ENCODE measurements at places on chromosomes 3 and 15.

GRCh38 chr3:12303534-12303933 lies 14.7 kb downstream of the PPARG start:
- DNase-seq: no peak

DNA sequence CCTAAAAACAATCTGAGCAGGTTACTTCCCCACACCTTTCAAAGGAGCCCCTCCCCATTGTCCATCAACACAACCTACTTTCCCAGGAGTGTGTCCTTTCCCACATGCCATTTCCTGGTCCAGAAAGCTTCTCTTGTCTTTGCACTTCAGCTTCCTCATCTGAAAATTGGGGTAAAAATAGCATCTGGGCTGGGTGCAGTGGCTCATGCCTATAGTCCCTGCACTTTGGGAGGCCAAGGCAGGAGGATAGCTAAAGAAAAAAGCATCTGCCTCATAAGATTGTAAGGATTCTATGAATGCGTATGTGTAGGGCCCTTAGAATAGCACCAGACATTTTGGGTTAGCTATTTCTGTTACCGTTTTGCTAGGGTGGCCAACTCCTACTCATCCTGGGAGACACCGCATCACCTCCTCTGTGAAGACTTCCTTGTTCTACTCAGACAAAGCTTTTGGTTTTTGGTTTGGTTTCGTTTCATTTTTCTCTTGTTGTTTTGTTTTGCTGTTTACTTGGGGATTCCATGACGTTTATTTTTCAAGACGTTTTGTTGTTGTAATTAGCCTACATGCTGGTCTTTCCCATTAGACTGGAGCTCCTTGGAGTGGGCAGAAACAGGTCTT lies 224.4 kb upstream of the TLE3 start:
- no peak for DNase-seq

- DNase-seq: no peak
These were observed 185.1 kb upstream of the SLCO3A1 start for GRCh38 chr15:91668370-91668769.

- no peak for DNase-seq
These were observed 51.7 kb downstream of the FAM174B start for GRCh38 chr15:92603743-92604470.

DNA sequence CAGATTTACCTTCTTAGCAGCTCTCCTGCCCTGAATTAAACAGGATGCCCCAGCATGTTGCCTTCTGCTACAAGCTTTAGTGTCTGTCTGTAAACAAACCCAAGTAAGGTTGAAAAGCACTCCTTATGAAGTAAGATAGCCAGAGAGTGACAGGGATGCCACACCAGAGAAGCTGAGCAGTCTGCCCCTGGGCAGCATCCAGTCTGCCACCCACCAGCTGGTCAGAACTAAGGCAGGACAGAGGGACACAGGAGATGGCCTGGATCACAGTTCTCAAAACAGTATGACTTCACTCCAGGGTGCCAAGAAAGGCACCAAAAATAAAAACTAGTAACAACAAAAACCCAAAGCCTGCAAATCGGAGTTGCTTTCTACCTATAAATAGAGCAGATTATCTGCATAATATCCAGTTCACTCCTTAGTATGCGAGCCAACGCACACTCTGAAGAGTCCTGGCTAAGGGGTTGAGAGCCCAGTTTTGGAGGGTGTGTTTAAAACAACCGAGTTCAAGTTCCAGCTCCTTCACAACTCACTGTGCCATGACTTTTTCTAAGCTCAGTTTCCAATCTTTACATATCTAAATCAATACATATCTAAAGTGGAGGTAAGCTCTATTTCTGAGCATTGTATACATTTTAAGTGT lies 198.9 kb downstream of the KCNMB2 start:
- DNase-seq: no peak

- DNase-seq: no peak
These were observed 126.7 kb downstream of the MYLK start for GRCh38 chr3:123757281-123757940.

DNA sequence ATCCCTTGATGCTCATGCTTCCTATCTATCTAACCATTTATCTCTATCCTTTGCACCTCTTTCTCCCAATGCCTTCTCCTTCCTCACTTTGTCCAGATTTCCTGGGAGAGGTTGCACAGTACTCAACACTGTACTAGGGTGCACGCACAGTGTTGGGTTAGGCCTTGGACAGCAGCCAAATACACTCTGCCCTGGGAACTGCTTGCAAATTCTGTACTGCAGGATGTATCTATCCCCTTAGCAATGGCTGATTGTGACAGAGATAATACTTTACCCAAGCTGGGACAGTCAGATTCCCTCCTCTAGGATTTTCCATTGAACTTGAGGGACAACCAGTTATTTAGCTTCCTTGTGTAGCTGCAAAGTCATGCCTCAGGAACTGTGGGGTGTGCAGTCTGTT lies 113.3 kb downstream of the IL20RB start:
- no peak for DNase-seq

GRCh38 chr15:34886134-34886533 lies 83.4 kb downstream of the AQR start:
- DNase-seq: no peak

GRCh38 chr3:53726643-53727042 lies 119.6 kb downstream of the CHDH start:
- DNase-seq: peak; percentile 25

GRCh38 chr3:87867001-87867400 lies 191.8 kb downstream of the CGGBP1 start:
- DNase-seq: no peak

DNA sequence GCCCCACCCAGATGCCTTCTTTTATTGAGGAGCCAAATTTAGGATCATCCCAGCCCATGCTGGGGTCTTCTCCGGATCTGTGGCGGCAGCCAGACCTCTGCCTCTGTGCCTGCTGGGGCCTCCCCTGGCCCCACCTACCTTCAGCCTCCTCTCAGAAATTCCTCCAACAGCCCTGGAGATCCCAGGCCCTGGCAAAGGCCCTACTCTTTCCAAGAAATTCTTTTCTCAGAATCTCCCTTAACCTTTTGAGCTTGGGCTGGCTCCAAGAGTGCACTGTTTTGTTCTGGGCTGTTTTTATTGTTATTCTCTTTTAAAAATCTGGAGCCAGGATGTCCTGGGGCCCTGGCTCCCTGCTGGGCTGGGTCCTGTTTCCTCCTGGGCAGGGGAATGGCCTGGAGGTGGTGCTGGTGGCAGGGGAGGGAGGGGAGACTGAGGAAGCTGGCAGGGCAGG lies 57.8 kb downstream of the GRIP2 start:
- no peak for DNase-seq

GRCh38 chr3:195595785-195596531 lies 12.2 kb upstream of the APOD start:
- DNase-seq: no peak

GRCh38 chr3:176581589-176581988 lies 615.7 kb downstream of the TBL1XR1 start:
- no peak for DNase-seq

DNA sequence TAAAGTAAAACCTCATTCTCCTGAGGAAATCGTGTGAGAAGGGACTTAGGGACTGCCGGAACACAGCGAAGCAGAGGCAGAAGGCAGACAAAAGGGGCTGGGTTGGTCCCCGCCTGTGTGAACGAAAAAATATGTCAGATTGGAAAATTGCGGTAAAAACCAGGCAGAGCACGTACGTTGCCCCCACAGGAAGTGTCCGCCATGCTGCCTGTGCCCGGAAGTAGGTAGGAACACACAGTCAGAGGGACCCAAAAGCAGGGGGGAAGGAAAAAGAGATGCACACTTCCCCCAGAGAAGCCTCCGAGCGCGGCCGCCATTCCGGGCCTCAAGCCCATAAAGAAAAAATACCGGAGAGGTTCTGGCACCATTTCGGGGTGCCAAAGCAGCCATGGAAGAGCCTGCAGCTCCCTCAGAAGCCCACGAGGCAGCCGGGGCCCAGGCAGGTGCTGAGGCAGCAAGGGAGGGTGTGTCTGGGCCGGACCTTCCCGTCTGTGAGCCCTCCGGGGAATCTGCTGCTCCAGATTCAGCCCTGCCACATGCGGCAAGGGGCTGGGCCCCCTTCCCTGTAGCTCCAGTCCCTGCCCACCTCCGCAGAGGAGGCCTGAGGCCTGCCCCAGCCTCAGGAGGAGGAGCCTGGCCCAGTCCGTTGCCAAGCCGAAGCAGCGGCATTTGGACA lies at the start of gene MKRN3:
TSS of gene MKRN3 (plus strand) at position 280 of the 676 bp plus-strand sequence. CDS start at position 389, 109 bp downstream.
- DNase-seq: peak; percentile 98

DNA sequence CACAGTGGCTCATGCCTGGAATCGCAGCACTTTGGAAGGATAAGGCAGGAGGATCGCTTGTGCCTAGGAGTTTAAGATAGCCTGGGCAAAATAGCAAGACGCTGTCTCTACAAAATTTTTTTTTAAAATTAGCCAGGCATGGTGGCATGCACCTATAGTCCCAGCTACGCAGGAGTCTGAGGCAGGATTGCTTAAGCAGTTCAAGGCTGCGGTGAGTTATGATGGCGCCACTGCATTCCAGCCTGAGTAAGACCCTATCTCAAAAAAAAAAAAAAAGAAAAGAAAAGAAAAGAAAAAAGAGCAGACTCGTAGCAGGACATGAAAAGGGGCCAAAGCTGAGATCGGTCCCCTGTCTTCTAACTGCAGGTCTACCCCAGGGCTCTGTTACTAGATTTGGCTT lies 18.9 kb downstream of the SRGAP3 start:
- no peak for DNase-seq

DNA sequence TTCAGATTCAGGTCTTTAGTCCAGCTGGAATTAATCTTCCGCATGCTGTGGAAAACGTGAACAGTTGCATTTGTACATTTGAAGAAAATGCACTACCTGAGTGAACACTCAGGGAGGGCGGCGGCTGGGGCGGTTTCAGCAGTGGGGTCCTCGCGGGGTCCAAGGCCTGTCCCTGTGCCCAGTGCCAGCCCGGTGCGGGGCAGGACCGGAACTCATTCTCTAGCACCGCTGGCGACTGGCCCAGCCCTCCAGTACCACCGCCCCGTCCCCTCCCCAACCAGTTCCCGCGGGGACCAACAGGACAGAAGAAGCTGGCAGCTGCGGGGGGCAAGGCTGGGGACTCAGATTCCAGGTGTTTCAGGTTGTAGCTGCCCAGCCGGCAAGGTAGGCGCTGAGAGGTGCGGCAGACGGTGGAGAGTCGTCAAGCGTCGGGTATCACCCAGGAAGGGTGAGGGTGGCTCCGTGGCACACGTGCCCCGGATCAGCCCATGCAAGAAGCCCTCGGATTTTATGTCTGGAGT lies 72.2 kb upstream of the ARNT2 start:
- no peak for DNase-seq

- DNase-seq: no peak
These were observed 14.6 kb downstream of the ANPEP start for GRCh38 chr15:89799918-89800498.

DNA sequence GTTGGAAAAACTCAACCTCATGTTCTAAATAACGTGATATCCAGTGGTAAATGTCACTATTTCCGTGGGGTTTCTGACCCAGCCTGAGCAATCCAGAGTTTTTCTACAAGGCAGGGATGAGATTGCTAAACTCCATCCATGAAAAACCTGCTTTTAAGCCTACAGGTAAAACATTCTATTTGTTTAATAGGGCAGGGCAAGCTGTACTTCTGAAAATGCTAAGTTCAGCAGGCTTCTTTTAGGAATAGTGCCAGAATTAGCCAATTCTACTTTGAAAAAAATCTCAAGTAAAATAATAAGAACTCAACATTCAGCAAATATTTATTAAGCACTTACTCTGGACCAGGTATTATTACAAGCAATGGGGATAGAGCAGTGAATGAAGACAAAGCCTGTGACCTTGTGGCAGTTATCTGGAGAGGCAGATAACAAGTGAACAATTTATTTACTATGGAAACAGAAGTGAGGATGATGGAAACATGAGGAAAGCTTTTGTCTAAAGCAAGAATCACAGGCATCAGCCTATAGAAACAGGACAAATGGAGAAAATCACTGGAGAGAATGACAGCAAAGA lies 13.3 kb downstream of the RPSA start:
- no peak for DNase-seq

GRCh38 chr3:68893600-68894239 lies 38.6 kb downstream of the TAFA4 start:
- DNase-seq: peak; percentile 86

- DNase-seq: no peak
These were observed 66.5 kb upstream of the EIF1B start for GRCh38 chr3:40243056-40243455.

DNA sequence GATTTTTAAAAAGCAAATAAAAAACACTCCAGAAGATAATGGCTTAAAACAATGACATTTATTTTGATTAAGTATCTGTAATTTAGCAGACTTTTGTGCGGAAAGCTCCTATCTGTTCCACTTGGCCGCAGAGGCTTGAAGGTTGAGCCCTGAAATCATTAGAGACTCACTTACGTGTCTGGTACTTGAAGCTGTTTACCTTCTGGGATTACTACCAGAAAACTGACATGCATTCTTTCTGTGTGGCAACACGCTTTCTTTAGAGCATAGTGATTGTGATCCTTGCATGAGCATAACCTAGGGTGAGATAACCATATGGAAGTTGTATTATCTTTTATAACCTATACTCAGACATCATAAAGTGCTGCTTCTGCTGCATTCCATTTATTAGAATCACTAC lies 298.5 kb downstream of the SI start:
- DNase-seq: peak; percentile 92

GRCh38 chr3:179446501-179446900 lies 4.8 kb downstream of the GNB4 start:
- no peak for DNase-seq

- no peak for DNase-seq
These were observed 124.3 kb downstream of the RPLP1 start for GRCh38 chr15:69576948-69577351.

GRCh38 chr3:72976281-72976741 lies 20.3 kb upstream of the PPP4R2 start:
- no peak for DNase-seq

DNA sequence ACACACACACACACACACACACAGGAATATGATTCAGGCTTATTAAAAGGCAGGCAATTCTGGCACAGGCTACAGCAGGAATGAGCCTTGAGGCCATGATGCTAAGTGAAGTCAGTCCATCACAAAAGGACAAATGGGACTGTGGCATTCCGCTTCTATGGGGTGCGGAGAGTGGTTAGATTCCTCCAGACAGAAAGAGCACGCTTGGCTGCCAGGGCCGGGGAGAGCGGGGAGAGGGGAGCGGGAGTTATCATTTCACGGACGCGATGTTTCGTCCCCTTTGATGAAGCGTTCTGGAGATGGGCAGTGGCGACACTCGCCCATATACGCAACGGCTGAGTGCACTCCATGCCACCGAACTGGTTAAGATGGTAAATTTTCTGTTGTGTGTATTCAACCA lies 58.5 kb upstream of the FAM174B start:
- DNase-seq: peak; percentile 58

DNA sequence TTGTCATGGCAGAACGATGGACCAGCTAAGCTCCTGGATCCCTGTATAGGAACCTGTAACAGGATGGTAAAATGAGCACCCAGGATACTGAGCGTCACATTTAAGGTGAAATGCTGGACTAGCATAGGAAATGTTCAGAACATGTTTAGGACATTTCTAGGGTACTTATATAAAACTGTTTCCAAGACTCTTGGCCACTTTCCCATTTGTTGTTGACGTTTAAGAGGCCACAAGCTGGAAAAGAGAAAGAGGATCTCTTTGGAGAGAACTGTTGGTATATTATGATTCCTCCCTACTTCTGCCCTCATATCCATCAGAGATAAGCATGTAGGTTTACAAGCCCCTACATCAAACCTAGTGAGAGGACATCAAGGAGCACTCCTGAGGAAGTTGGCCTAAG lies 57.5 kb downstream of the SCN11A start:
- no peak for DNase-seq

GRCh38 chr3:156558389-156558788 lies 3.5 kb upstream of the SSR3 start:
- no peak for DNase-seq

GRCh38 chr3:48762816-48763215 lies 45.8 kb upstream of the IP6K2 start:
- DNase-seq: no peak

- DNase-seq: no peak
These were observed 467.4 kb upstream of the BCHE start for GRCh38 chr3:166304584-166304983.

Data from NCI-H524 (cell line).